Naive thymus-derived CD8-positive, alpha-beta T cell (primary cell): ENCODE measurements at places on chromosomes 5 and 9.

DNA sequence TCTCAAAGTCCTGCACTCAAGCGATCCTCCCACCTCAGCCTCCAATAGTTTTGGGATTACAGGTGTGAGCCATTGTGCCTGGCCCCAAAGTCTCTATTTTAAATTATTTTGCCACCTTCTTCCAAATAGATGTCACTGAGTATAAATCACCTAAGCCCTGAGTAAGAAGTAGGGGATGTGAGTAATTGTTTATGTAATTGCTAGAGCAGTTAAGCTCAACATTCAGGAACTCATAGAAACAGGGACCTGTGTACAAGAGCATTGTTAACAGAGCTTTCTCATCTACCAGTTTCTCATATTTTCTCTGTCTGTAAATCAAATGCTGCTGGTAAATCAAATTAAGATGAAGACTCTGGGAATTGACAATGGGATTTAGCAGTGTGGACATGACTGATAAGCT is 26.3 kb downstream of the CDK7 start:
- DNase-seq, result no peak

GRCh38 chr5:133482028-133482427 is 130.3 kb downstream of the FSTL4 start:
- DNase-seq, result no peak

- no peak for DNase-seq
Measured at GRCh38 chr5:149391524-149391923, 12.4 kb upstream of the IL17B start.

DNA sequence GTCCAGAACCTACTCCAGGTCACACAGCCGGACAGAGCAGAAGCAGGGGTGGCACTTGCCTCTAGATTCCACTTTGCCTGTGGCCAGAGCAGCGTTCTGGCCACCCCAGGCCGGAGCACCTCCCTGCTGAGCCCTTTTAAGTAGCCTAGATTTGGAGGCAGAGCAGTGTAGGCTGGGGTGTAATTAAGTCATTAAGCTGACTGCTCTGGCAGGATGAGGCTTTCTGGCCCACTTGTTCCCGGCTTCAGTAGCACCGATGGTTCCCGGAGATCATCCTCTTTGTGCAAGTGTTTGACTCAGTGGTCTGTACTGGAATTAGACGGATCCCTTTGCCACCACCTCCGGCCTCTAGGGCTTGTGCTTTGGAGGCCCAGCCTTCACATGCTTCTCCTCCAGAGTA is 281.9 kb upstream of the ANKRD55 start:
- DNase-seq, result no peak

DNA sequence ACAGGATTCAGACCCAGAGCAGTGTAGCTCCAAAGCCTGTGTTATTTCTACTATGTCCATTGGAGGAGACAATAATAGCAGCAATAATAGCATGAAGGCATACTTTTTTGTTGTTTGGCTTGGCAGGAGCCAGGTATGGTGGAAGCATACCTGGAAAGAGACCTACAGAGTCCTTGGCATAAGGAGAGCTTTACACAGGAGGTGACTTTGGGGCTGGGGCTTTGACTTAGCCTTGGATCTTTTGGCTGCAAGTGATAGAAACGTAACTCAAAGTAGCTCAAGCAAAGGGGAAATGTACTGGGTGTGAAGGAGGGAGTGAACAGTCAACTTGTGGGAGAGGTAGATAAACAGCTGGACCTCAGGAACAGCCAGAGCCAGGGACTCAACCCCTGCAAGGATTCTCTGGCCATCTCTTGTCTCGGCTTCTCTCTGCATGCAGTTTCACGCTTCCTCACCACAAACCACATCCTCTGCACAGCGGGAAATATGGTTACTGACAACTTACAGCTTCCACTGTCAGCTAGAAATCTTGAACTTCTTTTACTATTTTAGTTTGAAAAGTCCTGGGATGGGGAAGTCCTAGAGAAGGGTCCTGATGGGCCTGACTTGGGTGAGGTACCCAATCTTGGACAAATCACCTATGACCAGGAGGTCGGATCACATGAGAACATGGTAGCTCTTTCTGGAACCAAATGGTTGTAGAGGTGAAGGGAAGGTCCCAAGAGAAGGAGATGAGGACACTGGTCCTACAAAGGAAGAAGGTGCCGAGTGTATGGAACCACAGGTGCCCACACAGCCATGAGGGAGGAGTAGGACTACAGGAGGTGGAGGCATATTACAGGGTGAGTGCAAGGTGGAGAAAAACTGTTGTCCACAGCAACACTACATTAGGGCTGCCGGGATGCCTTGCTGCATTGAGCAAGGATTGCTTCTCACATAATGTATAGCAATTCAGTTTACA is 47.0 kb upstream of the TGFBR1 start:
- DNase-seq, result peak; percentile 60

DNA sequence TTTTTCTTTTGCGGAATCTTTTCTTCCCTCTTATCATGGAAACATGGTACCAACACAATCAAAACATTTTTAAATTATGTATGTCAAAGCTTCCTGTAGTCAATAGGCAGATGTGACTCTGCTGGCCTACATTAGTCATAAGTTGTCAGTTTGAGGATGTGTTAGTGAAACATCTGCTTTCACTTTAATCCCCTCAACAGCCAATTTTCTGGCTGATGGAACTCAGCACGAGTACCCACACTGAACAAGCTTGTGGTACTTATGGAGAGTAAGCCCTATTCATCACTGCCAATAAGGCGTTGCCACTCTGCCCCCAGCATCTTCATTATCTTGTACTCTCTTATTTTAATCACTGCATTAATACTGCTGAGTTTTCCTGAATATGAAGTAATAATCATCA is 1034.4 kb downstream of the CDH9 start:
- no peak for DNase-seq

DNA sequence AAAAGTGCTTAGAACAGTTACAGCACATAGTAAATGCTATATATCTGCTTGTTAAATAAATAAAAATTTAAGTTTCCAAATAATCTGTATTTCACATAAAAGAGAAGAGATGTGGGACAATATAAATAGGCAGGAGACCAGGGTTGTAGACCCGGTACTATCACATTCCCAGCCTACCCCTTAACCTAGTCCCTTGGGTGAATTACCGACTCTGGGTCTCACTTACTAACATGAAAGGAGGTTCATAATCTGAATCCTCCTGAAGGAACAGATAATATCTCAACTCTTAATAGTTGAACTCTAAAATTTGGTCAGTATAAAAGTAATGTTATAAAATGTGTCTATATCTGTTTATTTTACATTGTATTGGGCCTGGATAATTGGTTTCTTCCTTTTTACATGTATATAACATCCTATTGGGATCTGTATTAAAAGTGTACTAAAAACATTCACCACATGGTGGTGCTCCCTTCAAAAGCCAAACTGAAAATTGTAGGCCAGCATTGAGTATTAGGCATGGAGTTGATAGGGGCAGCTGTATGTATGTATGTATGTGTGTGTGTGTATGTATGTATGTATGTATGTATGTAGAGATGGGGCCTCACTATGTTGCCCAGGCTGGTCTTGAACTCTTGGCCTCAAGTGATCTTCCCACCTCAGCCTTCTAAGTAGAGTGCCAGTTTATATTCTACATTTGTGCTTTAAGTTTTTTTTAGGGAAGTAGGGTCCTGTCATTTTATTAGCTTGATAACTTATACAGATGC is 64.2 kb upstream of the ABL1 start:
- no peak for DNase-seq

GRCh38 chr5:116478491-116478890 is 96.1 kb downstream of the SEMA6A start:
- DNase-seq, result no peak

GRCh38 chr5:172769616-172770373 is 1.2 kb downstream of the DUSP1 start:
- peak; percentile 49 for DNase-seq

- DNase-seq, result no peak
Measured at GRCh38 chr5:110209401-110209800, 517.1 kb downstream of the TMEM232 start.

DNA sequence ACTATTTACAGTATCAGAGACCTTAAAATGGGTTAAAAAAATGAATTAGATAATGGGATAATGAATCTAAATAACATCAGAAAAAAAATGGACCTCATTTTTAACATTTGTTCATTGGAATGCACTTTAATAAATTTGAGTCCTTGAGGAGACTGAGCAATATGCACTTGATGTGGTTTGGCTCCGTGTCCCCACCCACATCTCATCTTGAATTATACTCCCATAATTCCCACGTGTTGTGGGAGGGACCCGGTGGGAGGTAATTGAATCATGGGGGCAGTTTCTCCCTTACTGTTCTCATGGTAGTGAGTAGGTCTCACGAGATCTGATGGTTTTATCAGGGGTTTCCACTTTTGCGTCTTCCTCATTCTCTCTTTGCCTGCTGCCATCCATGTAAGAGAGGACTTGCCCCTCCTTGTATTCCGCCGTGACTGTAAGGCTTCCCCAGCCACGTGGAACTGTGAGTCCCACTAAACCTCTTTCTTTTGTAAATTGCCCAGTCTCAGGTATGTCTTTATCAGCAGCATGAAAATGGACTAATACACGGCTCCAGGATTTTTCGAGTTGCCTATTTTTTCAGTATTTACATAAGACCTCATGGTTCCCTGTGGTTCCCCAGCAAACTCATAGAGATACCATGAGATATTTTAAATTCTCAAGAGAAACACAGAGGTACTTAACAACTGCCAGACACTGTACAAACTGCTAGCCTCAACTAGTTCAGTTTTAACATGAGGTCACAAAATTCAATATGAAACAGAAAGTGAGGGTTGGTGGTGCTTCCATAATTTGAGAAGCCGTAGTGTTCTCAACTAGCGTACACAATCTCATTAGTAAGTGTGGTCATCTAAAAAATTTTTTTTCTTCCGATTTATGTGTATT is 128.3 kb downstream of the TLE1 start:
- DNase-seq, result no peak

DNA sequence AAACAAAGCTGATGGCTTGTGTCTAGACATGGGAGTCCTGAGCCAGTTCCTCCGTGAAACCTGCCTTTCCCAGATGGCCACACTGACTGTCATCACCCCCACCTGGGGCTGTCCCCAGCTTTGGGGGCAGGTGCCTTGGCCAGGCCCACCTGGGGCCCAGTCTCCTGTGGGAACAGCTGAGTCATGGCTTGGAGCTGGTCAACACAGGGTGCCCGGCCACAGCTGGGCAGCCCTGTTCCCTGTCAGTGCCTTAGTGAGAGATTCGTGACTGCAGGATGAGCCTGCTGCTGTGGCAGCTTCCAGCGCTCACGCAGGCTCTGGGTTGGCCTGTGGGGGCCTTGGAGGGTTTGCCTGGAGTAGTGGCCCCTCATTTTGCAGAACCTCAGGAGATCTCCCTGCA is 56.5 kb downstream of the COL5A1 start:
- DNase-seq, result no peak

DNA sequence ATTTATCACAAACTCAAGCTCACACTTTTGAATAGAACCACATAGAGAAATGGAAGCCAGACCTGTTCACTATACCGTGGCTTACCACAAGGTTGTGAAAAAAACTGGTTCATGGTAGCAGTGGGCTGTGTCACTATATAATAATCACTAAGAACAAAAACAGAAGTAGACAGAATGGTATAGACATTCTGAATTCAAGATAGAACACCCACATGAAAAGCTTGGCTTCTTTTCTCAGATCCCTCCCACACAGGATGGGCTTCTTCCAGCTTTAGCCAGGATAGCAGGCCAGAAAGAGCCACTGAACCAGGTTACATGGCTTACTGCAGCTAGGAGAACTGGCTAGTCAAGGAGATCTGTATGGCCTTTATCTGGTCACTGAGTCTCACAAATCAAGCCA is 6.1 kb upstream of the NRG2 start:
- DNase-seq, result no peak

GRCh38 chr5:38938424-38938823 is 92.6 kb downstream of the OSMR start:
- no peak for DNase-seq

DNA sequence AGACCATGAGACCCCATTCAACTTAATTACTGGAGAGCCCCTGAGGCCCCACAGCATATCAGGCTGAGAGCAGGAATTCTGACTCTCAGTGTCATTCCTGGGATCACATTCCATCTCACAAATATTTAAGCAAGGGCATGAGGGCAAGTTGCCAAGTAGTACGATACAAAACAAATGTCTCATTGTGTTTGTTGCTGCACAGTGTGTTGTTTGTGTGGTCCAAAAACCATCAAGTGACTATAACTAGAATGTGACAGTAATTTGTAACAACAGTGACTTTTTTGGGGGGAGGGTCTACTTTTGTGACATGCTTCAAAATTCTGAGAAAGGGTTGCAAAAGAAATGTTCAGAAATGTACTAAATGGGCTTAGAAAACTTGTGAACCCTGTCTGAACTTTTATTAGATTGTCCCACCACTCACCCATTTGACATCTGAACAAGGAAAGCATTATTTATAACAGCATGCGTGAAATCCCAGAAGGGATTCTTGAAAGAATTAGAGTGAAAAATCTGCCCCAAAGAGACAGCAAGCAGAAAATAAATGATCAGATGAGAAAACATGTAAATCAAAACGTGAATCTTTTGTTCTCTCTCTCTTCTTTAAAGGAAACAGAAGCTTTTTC is 347.0 kb downstream of the NTRK2 start:
- no peak for DNase-seq

DNA sequence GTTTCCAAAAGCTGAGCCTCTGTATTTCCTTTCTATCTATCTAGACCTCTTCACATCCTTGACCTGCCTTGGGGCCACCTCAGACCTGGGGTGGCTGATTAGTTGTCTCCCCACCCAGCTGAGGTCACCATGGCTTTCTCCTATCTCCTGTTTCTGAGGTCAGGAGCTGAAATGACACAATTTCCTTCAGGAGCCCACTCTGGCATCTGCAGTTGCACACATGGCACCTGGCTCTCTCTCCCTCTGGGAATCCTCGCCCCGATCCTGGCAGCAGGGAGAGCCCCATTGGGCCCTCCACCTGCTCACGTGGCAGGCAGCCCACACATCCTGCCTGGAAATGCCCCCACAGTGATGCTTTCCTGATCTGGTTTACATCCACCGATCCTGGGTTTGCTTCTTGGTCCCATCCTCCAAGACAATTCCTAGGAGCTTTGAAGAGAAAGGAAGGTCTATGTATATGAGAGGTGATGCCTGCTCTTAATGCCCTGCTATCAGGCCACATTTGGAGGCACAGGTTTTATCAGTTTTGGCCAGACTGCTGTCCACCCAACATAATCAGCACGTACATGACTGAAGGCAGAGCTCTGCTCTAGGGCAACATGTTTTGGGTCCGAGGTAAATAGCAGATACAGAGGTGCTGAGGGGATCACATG is 53.7 kb downstream of the MARCHF3 start:
- no peak for DNase-seq

- no peak for DNase-seq
Measured at GRCh38 chr5:44089424-44090144, 299.6 kb downstream of the FGF10 start.

GRCh38 chr9:131053896-131054295 is 42.4 kb upstream of the AIF1L start:
- no peak for DNase-seq

DNA sequence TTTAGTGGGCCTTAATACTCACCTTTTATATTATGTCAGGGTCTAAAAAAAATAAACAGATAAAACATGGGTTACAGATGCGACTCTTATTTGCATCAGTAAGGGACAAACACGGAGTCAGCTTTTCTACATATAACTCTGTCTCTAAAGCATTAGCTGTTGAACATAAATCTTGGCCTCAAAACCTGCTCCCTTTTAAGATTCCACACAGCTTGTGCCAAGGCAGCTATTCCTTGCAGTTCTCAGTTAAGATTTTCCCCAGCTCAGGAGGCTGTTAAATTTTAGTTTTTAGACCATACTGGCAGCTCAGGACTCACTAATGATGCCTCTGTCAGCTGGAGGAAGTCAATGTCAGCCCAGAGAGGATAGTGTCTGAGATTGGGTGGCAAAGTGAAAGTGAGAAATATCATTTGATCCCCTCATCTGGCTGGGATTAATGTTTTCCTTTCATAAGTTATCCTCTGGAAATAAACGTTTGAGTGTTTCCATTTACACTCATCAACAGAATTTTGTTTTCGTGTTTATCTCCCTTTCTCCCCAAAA is 287.5 kb downstream of the ELAVL2 start:
- DNase-seq, result no peak
